GM04504 (cell line): ENCODE measurements at places on chromosomes 4 and X.

DNA sequence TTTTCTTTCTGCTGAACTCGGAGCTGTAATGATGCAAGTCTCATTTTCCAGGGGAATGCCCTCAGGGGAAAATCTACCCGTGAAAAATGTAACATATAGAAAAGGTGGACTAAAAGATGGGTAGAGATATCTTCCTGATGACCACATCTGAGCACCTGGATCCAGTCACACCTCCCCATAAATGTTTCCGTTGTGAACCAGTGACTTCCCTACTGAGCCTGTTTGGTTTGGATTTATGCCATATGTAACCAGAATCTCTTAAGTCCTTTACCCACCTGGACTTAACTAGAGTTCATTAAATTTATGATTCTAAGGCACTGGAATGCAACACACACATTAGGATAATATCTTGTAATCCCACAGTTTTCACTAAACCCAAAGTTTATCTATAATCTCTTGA lies 171.1 kb downstream of the ZNF330 start:
- no peak for DNase-seq

DNA sequence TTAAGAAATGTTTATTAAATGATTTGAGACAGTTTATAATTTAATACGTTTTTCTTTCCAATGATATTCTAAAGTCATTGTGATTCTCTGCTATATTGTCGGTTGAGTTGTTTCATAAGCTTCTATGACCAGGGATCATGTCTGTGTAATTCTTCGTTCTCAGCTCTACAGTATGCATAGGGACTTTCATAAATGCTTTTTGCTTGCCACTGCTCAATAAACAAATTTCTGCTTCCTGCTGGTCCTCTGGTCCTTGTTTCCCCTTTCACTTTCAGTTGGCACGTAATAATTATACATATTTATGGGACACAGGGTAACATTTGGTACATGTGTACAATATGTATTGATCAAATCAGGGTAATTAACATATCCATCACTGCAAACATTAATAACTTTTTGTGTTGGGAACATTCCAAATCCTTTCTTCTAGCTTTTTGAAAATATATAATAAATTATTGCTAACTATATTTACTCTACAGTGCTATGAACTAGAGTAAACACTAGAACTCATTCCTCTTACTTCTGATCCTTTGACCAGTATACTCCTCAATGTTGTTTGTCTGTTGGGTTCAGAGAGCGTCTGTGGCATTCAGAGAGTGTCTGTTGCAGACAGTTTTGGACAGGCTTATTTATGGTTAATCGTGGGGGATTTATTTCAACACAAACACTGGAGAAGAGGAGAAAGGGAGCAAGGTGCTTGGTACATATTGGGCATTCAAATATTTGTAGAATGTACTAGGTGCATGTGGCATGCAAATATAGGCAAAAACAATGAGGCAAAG lies 68.3 kb upstream of the SPANXB1 start:
- DNase-seq = no peak

DNA sequence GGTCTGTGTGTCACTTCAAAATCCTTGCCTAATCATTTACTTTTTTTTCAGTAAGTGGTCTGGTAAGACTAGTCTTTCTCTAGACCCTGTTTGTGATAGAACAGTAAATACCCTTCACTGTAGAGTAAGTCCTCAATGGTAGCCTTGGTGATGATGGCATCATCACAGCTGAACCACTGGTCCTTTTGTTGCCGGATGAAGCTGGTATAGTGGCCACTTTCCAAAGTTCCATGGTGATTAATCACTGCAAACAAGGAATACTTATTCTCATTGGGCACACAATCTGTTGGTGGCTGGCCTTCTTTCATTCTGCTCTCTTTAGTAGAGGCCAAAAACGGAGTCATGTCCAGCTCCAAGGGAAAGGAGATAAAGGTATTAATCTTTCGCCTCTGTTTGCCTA lies 2.9 kb downstream of the USP51 start:
- DNase-seq = no peak

DNA sequence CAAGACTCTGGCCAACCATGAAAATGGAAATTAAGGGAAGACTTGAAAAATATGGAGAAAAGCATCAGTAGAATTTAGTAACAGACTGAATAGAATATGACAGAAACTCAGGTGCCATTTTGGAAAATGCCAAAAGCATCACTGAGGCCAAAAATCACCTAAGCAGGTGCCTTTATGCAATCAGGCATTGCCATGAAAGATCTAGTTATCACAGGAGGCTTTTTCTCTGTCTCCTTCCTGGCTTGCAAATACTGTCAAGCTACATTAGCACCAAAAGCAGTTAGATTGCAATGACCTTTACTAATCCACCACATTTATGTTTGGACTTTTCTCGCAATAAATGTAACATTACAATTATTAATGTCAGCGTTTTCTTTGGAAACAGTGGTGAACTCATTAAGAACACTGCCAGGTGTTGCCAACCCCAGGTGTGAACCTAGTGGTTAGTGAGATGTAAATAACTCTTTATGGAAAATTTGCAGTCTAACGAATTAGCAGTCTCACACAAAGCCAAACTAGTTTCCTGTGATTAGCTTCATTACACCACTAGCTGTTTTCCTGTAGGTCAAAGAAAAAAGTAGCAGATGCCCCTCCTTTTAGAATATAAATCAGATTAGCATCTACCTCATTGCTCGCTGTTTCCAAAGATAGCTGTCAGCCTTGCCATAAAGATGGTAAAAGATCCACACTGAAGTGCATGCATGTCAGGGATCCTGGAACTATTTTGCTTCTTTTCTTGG lies 1568.4 kb upstream of the TENM3 start:
- DNase-seq = no peak

- no peak for DNase-seq
These were observed 23.2 kb downstream of the ADD1 start for GRCh38 chr4:2866891-2867290.

- DNase-seq = no peak
These were observed 108.8 kb upstream of the IGSF1 start for GRCh38 chrX:131397891-131398290.

- no peak for DNase-seq
These were observed 228.5 kb downstream of the PTTG2 start for GRCh38 chr4:38188631-38189101.

DNA sequence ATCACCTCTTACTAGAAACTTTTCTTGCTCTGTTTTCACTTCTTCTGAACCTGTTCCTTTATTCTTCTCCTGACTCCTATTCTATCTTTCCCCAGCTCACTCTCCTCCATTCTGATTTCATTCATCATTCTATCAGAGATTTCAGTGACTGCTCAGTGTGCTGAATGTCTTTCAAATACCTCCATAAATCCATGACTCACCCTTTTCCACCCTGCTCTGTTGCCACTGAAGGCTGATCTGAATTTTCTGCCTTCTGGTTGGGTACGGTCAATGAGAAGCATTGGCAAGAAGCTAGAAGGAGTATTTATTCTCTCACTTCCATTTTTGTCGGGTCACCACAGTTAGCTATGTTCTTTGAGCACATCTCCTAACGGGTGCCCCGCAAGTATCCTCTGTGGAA lies 265.9 kb downstream of the CBLL2 start:
- no peak for DNase-seq

DNA sequence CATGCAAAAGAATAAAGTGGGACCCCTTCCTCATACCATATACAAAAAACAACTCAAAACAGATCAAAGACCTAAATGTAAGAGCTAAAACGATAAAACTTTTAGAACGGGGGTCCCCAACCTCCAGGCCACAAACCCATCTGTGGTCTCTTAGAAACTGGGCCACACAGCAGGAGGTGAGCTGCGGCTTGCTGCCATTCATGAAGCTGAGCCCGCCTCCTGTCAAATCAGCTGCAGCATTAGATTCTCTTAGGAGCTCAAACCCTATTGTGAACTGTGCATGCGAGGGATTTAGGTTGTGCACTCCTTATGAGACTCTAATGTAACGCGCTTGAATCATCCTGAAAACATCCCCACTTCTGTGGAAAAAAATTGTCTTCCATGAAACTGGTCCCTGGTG lies 7.0 kb upstream of the GATA1 start:
- DNase-seq = no peak

GRCh38 chrX:20427173-20427770 lies 160.6 kb upstream of the RPS6KA3 start:
- no peak for DNase-seq

GRCh38 chrX:118499295-118499694 lies 3.7 kb downstream of the DOCK11 start:
- no peak for DNase-seq

- DNase-seq = no peak
These were observed 71.6 kb downstream of the ADAM29 start for GRCh38 chr4:174989791-174990190.

- peak; percentile 5 for DNase-seq
These were observed 129.4 kb upstream of the ARSJ start for GRCh38 chr4:114108869-114109268.

GRCh38 chr4:149017002-149017734 lies 575.0 kb upstream of the NR3C2 start:
- no peak for DNase-seq

- no peak for DNase-seq
These were observed 63.6 kb downstream of the HADH start for GRCh38 chr4:108053251-108053711.
